ENCODE measurements at places on chromosomes 1 and 21.

- no peak for DNase-seq
Observed at GRCh38 chr1:213124590-213124989, 73.5 kb downstream of the RPS6KC1 start.

DNA sequence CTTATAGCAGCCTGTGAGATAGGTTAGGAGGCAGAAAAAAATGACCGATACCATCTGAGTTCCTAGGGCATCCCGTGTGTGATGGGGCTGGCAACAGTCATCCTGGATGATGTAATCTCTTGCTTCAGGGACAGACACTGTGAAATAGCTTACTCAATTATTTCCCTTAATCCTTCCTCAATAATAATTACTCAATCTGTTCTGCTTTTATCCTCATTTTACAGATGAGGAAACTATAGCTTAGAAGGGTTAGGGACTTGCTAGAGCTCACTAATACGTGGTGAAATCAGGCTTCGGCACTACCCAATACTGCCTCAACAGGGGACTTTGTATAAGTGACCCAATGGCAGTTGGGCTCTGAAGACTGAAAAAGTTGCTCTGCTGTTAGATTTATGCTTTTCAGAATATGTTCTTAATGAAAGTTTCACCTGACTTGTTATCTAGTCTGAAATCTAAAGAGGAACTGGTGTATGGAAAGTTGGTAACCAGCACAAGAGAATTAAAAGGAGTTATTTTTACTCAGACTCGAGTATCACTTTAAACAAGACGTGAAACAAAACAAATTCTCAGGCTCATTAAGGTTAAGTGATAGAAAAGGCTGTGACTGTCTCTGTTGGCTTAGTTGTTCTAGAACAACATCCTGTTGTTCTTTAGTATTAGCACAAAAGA is 14.4 kb downstream of the CD55 start:
- DNase-seq, result no peak

DNA sequence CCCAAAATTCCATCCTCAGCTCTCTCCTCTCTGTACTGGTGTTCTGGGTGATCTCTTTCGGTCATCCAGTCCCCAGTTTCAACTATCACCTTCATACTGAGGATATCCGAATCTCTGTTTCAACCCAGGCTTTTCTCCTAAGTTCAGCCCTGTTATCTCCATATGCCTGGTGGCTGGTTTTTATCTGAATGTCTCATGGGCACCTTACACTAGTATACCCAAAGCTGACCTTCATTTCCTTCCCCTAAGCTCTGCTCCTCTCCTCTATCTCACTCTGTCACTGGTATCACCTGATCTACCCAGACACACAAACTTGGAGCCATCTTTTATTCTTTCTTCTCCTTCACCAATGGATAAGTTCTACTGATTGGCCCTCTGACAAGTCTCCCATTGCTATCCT is 53.0 kb downstream of the LRRC71 start:
- no peak for DNase-seq

- no peak for DNase-seq
Observed at GRCh38 chr1:3217181-3217641, 148.2 kb downstream of the PRDM16 start.

DNA sequence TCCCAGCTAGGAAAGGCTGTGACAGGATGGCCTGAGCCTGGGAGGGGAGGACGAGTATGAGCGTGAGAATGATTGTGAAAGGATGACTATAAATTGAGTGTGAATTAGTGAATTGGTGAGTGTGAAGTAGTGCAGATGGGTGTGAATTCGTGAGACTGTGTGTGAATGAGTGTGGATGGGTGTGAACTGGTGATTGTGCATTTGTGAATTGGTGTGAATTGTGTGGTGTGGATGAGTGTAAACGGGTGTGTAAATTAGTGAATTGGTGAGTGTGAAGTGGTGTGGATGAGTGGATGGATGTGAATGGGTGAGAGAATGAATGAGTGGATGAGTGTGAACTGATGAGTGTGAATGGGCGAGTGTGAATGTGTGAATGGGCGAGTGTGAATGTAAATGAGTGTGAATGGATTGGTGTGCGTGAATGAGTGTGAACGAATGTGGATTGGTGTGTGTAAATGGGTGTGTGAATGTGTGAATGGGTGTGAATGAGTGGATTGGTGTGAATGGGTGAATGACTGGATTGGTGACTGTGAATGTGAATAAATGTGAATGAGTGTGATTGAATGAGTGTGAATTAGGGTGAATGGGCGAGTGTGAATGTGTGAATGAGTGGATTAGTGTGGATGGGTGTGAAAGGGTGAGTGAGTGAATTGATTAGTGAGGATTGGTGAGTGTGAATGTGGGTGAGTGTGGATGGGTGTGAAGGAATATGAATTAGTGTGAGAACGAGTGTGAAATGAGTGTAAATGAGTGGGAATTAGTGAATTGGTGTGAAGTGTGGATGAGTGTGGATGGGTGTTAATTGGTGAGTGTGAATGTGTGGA is 7.7 kb upstream of the MXRA8 start:
- DNase-seq, result no peak

- DNase-seq, result no peak
Observed at GRCh38 chr1:226351709-226352108, 42.7 kb upstream of the LIN9 start.

- no peak for DNase-seq
Observed at GRCh38 chr1:36516372-36517010, 33.8 kb upstream of the CSF3R start.

GRCh38 chr1:45659222-45659621 is 27.1 kb downstream of the GPBP1L1 start:
- no peak for DNase-seq

DNA sequence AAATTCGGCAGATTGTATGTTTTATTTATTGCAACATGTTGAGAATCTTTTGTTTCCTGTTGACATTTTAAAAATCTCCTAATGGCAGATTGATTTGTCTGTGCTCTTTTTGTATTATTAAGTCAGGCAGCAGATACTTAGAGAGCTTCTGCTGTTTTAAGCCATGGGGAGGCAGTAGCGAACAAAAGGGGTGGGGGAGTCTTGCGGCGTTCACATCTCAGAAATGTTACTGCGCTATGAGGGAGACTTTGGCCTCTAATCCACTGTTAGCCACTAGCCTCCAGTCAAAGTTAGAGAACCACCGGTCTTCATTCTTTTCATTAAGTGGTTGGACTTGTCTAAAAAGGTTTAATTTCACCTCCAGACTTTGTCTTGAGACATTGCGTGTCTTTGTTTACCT is 93.6 kb downstream of the DYRK1A start:
- DNase-seq, result no peak

GRCh38 chr1:9835758-9836631 is 12.2 kb upstream of the CLSTN1 start:
- DNase-seq, result no peak

DNA sequence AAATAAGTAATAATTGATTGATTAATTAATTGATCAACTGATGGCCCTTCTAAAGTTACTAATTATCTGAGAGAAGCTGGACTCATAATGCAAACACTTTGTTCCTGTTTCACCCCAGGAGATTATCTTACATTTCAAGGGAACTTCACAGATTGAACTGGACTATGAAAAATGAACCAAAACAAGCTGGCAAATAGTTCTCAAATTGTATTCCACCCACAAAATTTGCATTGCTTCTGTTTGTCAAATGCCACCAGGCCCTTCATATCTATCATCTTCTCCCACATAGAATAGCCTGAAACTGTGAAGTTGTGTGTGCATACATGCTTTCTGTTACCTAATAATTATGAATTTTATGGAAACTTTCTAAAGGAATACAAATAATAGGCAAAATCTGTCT is 104.0 kb downstream of the ZNF281 start:
- DNase-seq, result no peak

DNA sequence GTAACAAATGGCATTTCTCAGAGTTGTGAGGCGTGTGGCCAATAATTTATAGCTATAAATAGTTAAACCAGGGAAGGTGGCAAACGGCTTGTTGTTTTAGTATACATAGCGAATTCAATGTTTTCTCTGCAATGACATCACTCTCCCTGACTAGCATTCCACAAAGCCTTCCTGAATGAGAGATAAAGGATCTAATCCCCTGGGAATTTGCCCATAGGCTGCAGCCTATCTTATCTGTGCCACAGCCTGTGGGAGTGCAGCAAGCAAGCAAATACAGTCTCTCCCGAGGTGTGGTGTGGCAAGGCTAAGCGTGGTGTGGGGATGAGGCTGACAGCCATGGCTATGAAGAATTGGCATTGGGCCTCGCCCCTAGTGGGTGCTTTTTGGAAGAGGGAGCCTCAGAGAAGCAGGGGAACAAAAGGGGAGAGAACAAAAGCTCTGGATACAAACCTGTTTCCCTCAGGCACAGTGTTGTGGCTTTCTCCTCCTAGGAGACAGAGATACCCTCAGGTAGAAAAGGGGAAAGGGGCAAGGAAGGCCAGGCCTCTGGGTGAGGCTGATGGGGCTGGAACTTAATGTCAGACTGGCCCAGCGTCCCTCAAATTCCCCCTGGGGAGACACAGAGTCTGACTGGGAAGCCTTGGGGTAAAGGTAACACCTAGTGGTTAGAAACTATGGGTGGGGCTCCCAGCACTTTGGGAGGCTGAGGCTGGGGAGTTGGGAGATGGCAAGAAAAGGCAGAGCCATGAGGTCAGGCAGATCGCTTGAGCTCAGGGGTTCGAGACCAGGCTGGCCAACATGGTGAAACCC is 8.9 kb downstream of the TAGLN2 start:
- DNase-seq, result no peak

GRCh38 chr21:28725396-28725795 is 267.3 kb downstream of the LTN1 start:
- no peak for DNase-seq

DNA sequence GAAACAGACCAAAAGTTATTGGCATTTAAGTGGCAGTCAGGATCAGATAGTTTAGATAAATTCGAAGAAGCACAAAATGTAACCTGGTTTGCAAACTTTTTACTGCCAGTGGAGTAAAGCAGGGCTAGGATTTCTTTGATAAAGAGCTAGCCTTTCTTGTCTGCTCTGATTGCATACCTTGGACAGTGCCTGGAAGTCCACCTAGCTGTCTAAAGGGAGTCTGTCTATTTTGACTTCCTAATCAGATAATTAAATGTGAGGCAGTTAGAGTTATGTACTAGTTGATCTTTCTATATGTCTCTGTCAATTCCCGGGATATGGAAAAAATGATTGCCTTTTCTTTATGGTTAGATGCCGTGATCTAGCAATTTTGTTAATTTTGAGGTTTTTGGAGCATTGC is 4.1 kb downstream of the GPSM2 start:
- no peak for DNase-seq

- DNase-seq, result no peak
Observed at GRCh38 chr1:6967431-6968111, 182.3 kb downstream of the CAMTA1 start.

DNA sequence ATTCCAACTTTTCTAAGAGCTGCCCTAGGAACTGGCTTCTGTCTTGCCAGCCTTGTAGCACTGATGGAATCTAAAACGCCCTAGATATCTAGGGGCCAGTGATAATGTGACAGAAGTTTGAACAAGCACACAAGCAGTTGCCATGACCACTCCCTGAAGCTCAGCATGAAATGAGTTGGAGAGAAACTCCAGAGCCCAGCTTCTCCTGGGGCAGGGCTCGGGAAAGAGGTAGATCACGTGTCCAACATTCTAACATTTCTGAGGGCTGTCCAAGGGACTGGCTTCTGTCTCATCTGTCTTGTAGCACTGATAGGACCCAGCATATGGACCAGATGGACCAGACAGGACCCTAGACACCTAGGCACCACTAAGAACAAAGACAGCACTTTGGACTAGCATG is 37.9 kb downstream of the OMA1 start:
- DNase-seq, result no peak

DNA sequence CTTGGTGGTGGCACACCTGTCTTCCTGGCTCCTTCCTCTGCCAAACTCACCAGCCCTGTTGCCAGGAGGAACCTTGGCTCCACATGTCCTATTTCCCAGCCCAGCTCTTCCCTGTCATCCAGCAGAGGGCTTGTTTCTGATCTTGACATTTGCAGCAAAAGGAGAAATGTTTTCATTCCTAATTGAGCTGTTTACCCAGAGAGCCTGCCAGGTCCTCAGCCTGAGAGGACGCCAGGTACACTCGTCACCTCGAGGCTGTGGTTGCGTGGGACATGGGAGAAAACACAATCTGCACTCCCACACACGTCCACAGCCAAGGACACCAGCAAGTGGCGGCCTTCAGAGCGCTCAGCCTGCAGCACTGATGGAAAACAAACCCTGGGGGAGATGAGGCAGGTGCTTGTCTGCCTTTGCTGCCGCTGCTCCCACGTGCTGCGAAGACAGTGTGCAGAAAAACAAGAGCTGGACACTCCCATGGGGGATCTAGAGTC is 132.8 kb upstream of the CD34 start:
- no peak for DNase-seq

DNA sequence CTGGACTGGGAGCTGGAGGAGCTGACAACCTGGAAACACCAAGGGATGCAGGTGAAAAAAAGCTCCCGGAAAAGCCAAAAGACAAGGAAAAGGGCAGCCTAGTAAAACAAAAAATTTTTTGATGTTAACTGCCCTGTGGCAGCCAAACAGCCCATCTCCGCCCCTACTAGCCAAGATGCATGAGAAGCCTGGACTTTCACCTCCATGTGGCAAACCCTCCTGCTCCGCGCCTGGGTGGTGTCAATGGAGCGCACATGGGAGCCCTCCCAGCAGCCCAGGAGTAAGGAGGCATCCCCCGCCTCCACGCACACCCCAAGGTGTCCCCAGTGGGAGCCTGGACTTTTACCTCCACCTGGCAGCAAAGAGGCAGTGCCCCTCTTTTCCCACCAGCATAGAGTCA is 30.5 kb downstream of the LEMD1 start:
- no peak for DNase-seq

DNA sequence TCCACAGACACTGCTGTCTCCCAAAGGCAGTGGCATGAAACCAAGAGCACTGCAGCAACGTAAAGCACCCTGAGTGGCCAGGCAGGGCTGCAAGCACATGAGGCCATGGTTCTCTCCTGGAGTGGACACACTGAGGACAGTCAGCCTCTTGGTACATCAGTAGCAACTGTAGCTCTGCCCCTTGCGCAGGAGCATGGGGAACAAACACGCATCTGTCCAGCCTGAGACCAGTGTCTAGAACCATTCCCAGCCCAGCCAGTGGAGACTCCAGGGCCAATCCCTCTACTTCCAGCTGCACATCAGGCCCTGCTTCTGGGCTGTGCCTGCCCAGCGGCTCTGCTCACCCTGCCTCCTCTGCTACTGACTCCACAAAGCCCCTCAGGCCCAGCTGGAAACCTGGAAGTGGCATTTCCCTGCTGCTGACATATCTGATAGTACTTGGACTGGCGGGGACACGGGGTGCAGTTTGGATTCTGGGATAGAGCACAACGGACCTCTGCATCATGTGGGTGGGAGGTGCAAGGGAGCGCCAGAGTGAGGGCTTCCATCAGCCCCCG is 49.0 kb downstream of the TOR1AIP2 start:
- DNase-seq, result no peak

DNA sequence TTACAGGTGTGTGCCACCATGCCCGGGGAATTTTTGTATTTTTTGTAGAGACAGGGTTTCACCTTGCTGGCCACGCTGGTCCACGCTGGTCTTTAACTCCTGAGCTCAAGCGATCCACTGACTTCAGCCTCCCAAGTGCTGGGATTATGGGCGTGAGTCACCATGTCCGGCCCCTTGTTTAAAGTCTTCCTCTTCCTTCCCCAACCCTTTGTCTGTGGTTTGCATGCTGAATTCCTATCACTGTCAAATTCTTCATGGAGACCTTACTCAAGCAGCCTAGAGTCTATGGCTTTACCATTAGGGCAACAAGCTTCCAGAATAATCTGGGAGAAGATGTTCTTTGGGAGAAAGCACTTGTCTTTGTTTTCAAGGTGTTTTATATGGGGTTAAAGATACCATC is 34.7 kb downstream of the B3GALT5 start:
- DNase-seq, result no peak

- DNase-seq, result peak; percentile 84
Observed at GRCh38 chr1:39204441-39205081, at the start of gene MACF1. Gene MACF1 (plus strand): TSS chr1:39204695. CDS start chr1:39205023, 328 bp downstream.

Data from forelimb muscle (tissue), 1 donor.